ENCODE measurements at places on chromosomes 6 and 20.
A peak's percentile ranks its signal among the peaks of the same experiment; 100 is the strongest.

DNA sequence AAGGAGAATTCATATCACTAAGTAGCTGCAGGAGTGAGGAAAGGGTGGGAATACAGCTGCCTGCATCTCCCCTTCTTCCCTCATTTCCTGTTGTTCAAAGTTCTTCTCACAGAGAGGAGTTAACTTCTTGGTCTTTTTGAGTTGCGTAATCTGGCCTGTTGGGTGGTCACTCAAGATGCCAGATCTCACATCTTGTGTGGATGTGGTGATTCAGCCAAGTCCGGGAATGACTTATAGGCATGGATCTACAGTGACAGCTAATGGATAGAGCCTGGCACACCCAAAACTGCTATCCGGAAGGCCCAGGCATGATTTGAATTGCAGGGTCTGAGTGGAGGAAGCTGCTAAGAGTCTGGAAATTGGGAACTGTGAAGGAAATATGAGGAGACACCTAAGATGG is 100.2 kb upstream of the SLC35B3 start:
- no peak for DNase-seq

- DNase-seq = no peak
These were observed 2.1 kb downstream of the IRF4 start for GRCh38 chr6:393391-394221.

- DNase-seq = no peak
These were observed 585.3 kb upstream of the FLRT3 start for GRCh38 chr20:14922503-14923267.

DNA sequence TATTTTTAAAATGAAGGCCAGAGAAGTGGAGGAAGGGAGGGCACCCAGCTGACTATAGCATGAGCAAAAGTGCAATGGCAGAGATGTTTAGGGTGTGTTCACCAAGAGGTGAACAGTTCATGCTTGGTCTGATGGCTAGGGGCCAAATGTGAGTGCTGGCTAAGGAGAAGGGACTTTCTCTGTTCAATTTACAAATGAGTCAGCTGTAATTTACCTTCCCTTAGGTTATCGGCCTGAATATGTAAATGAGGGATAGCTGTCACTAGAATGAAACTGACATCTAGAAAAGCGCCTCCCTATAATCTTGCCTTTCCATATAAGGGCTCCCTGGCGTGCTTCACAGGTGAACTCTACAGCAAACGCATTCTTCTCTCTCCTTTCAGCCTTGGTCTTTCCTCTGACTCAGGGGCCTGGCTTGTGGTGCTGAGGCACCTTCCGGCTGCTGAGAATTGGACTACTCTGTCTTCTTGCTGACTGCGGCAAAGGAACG is 114.7 kb upstream of the BACH2 start:
- DNase-seq = no peak

GRCh38 chr6:88631830-88632229 is 331.6 kb downstream of the RNGTT start:
- no peak for DNase-seq

DNA sequence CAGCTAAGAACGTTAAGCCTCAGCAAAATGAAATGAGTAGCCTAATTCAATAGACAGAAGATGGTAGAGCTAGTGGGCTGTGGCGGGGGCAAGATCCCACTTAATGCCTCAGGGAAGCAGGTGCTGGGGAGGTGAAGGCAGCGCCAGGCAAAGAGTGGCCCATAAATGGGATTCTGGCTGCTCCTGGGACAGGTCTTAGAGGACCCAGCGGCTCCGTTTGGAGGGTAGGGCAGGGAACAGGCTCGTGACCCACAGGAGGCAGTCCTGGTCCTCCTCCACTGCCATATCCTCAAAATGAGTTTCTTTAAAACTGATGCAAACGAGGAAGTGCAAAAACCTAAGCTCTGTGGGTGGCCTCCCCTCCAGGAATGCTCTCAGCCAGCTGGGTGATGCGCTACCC is 32.7 kb downstream of the SAYSD1 start:
- no peak for DNase-seq

DNA sequence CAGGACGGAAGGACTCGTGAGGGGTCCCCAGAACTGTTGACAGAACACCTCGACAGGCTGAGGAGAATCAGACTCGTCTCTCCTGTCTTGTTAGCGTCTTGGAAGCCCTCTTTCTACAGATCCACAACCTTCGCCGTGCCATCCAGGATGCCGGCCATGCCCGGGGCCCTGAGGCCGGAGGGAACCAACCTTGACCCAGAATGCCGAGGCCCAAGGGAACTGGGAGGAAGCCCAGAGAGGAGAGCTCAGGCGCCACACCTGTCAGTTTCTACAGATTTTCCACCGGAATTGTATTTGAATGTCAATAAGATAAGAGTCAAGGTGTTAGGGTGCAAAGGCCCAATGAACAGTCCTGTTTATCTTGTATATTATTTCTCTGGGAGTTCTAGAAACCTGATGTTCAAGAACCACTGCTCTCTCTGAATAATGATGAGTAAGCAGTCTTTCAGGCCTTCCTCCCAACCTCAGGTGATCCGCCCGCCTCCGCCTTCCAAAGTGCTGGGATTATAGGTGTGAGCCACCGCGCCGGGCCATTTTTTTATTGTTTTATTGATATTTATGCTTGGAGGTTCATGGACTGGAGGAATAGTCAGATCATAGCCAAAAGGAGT is 799 bp upstream of the ME1 start:
- DNase-seq = no peak

DNA sequence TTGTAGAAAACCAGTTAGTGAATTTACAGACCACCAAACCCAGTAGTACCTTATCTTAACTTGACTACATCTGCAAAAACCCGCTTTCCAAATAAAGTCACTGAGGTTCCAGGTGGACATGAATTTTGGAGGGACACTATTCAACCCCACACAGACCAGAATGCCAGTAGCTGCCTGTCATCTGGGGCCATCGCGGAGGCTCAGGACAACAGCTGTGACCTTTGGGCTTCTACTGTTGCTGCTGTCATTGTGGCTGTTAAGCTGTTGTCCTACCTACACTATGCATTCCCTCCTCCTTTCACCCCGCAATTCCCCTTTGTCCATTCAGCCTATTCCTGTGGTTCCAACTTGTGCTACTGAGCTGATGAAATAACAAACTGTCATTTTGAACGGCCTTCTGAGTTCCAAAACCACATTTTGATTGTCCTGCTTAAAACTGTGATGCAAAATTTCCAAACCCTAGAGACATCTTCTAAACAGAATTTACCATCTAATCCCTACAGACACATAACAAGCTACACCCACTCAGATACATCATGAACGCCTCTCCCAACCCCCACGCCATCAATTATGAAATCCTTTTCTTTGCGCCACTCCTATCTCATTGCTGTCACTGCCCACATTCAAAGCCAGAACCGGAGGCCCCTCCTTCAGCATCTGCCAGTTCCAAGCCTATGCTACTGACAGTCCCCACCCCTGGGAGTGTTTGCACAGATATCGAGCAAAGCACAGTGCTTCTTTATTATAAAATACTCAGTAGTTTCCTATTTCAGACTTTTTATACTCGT is 125.0 kb downstream of the C6orf118 start:
- no peak for DNase-seq

GRCh38 chr6:21111093-21111725 is 482.3 kb upstream of the SOX4 start:
- peak; percentile 65 for DNase-seq

DNA sequence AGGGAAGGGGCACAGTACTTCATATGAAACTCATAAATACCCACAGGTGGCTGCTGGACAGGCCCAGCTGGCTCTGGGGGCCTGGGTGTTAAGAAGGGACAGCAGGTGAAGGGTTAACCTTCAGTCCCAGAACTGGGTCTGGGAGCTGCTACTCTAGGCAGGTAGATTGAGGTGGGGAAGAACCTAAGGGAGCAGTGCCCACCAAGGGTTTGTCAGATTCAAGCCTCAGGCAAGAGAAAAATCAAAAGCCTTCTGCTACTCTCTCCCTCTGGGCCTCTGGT is 5.6 kb downstream of the RPL10A start:
- no peak for DNase-seq

- no peak for DNase-seq
These were observed 11.4 kb upstream of the VEGFA start for GRCh38 chr6:43758617-43759050.

GRCh38 chr6:107361753-107362604 is 97.4 kb downstream of the PDSS2 start:
- no peak for DNase-seq

GRCh38 chr6:34225551-34225950 is 11.1 kb upstream of the HMGA1 start:
- no peak for DNase-seq

DNA sequence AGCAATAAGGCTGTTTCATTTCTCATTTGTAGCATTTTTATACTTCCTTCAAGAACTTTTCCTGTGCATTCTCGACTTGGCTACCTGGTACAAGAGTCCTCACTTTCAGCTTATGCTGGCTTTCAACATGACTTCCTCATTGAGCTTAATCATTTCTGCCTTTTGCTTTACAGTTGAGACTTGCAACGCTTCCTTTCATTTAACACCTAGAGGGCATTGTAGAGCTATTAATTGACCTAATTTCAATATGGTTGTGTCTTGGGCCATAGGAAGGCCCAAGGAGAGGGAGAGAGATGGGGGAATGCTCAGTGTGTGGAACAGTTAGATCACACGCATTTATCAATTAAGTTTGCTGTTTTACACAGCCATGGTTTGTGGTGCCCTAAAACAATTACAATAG is 37.2 kb downstream of the SLC22A2 start:
- no peak for DNase-seq

DNA sequence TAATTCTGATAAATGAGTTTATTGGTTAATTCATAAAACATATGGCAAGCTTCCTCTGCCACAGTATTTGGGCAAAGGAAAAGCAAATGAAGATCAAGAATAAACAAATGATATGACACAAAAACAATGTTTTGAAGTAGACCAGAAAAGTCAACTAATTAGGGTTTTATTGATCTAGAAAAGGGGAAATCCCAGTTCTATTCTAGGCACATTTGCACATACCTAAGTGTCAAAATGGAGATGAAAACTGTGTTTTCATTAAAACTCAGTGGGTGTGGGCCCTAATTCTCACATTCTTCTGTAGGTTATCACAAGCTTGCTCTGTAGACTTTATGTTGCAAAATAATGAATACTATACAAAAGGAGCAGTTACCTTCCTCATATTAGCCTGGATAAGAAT is 69.0 kb upstream of the TENT5A start:
- DNase-seq = no peak

GRCh38 chr6:31336896-31337496 is 20.0 kb downstream of the HLA-B start:
- no peak for DNase-seq

DNA sequence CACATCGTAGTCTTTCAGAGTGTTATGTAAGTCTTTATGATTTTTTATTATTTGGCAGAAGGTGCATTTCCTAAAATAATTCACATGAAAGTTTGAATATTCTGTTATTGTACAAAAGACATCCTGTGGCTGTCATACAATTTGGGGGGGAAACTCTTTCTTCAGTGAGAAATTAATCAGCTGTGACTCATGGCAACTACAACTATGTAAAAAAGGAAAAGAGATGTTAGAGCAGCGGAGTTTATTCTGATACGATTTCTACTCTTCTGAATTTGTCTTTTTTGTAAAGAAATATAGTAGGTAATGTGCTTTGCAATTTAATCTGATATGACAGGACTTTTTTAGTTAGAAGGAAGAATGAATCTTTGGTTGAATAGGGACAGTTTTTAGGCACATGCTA is 14.2 kb downstream of the COL19A1 start:
- DNase-seq = no peak

DNA sequence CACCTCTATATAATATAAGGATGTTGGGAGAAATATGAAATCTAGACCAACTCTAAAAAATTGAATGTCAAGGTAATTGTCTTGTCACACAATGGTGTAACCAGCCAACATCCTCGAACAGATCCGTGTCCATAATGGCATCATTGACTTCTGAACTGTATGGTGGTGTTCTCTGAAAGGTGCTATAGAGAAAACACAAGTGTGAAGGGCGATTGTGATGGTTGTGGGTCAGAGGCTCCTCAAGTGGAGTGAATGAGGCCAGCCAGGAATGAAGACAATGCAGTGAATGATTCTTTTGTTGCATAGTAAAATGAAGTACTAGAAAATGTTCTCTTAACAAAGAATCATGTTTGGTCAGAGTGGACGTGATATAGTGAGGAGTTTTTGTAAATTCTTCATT is 58.3 kb downstream of the CARMIL1 start:
- no peak for DNase-seq

DNA sequence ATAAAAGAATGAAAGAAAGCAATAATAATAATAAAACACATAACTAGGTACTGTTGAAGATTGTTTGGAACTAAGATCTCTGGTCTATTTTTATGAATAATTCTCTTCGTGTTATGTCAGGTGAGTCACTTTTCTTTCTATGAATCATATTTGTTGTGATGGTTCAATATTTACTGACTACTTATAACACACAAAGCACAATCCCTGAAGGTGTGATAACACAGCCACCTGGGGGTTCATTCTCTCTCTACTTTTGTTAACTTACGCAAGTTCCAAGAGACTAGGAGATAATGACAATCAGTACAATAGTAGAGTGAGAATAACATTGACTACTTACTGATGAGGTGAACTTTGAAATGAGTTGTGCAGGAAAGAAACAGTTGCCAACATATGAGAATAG is 149.9 kb downstream of the IBTK start:
- no peak for DNase-seq

- no peak for DNase-seq
These were observed 15.7 kb downstream of the PPARD start for GRCh38 chr6:35358086-35358485.
